ENCODE measurements at places on chromosomes 7 and 10. TPM values are rescaled to one million over a fixed set of nuclear protein-coding genes. Genes with fewer than 3 reads are reported as not detected.

GRCh38 chr7:131674131-131674530, 117.7 kb upstream of the PODXL start:
- H3K27ac ChIP-seq, result no peak overlapping the region
- no peak overlapping the region for H3K4me3 ChIP-seq
- DNase-seq, result no peak

- peaks cover 6% of the 10 kb centered on the region for H3K4me1 ChIP-seq
- H3K27ac ChIP-seq, result no peak overlapping the region
- peak; percentile 7 for DNase-seq
- H3K4me3 ChIP-seq, result no peak overlapping the region
Measured at GRCh38 chr7:148754912-148755311, 56.2 kb downstream of the CUL1 start.

DNA sequence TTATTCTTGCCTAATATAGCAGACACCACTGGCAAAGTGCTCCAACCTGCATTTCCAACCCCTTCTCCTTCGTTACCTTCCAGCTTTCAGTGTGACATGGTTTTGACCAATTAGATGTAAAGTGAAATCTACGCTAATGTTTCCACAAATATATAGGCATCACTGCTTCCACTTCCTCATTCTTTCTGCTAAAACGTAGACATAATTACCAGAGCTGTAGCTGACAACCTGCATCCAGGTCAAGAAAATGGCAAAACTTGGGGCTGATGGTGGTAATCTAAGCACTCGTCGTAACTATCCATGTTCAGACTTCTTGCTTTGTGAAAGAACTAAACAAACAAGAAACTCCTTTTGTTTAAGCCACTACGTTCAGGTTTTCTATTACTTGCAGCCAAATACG, 41.8 kb upstream of the COL1A2 start:
- no peaks in the 10 kb centered on the region for H3K36me3 ChIP-seq
- no peaks in the 10 kb centered on the region for H3K4me1 ChIP-seq
- H3K27me3 ChIP-seq, result peaks cover 9% of the 10 kb centered on the region
- no peak overlapping the region for H3K4me3 ChIP-seq
- DNase-seq, result no peak

GRCh38 chr7:115338016-115338415, 416.1 kb downstream of the MDFIC start:
- H3K4me1 ChIP-seq, result peaks cover 6% of the 10 kb centered on the region
- no peaks in the 10 kb centered on the region for H3K36me3 ChIP-seq
- H3K4me3 ChIP-seq, result no peak overlapping the region
- H3K27ac ChIP-seq, result no peak overlapping the region
- DNase-seq, result no peak

GRCh38 chr10:127398971-127399365, 150.1 kb upstream of the NPS start:
- no peak overlapping the region for H3K27ac ChIP-seq
- no peak for DNase-seq
- no peaks in the 10 kb centered on the region for H3K27me3 ChIP-seq
- H3K4me1 ChIP-seq, result no peaks in the 10 kb centered on the region
- H3K4me3 ChIP-seq, result no peak overlapping the region

- no peak overlapping the region for H3K4me3 ChIP-seq
- no peak for DNase-seq
- H3K27ac ChIP-seq, result no peak overlapping the region
- H3K4me1 ChIP-seq, result no peaks in the 10 kb centered on the region
Measured at GRCh38 chr10:63005246-63005645, 127.9 kb upstream of the NRBF2 start.

GRCh38 chr7:27971171-27971812, 209.3 kb downstream of the JAZF1 start:
- peaks cover under 1% of the 10 kb centered on the region for H3K27me3 ChIP-seq
- no peak for DNase-seq
- peaks cover 19% of the 10 kb centered on the region for H3K4me1 ChIP-seq
- H3K27ac ChIP-seq, result no peak overlapping the region

DNA sequence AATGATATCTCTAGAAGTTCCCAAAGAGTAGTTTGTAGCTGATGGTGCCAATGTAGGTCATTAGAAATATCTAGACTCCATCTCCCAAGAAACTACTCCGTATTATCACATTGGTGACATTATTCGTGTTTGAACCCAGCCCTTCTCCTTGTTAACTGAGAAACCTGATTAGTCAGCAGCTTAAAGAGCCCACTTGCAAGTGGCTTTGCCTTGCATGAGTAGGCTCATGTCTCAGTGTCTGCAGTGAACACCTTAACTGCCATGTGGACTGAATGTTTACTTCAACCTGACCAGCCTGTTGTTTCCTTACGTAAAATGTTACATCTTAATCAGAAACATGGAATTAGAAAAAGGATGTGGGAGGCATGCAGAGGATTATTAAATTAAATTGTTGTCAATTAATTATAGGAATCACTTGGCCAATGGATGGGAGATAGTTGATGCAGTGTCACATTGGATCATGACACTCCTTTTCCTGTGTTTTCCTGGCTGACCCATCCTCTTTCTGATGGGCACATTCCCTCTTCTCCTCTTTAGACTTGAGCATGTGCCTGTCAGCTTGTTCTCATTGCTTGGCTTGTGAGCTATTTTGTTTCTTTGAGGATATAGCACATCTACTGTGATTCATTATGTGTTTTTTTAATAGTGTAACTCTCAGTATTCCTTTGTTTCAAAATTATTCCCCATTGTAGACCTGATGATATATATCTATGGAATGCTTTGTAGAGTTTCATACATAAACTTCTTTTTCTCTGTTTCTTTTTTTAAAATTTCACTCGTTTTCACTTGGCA, 18.0 kb downstream of the STARD3NL start:
- peaks cover 3% of the 10 kb centered on the region for H3K36me3 ChIP-seq
- H3K27me3 ChIP-seq, result no peaks in the 10 kb centered on the region
- H3K4me1 ChIP-seq, result peaks cover 26% of the 10 kb centered on the region
- no peak overlapping the region for H3K4me3 ChIP-seq
- H3K27ac ChIP-seq, result no peak overlapping the region

- peaks cover 13% of the 10 kb centered on the region for H3K4me1 ChIP-seq
- DNase-seq, result no peak
- no peaks in the 10 kb centered on the region for H3K27me3 ChIP-seq
- H3K36me3 ChIP-seq, result no peaks in the 10 kb centered on the region
- no peak overlapping the region for H3K27ac ChIP-seq
Measured at GRCh38 chr7:36198854-36199266, 45.8 kb downstream of the EEPD1 start.

DNA sequence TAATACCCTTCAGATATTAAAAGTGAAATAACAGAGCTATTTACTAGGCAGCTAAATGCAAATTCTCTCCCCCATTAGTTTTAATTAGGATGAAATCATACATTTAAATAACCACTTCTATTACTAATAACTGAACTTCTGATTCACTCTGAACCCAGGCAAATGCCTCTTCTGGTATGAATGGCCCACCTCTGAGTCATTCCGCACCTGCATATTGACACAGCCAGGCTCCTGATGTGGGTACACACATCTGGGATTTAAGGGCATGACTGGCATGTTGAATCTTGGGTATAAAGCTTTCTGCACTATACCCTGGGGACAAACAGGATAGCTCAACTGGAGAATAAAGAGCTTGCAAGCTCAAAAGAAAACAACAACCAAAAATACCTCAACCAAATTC, 140.9 kb downstream of the AUTS2 start:
- DNase-seq, result peak; percentile 66
- H3K27me3 ChIP-seq, result peaks cover 5% of the 10 kb centered on the region
- H3K27ac ChIP-seq, result no peak overlapping the region
- H3K4me1 ChIP-seq, result peaks cover 16% of the 10 kb centered on the region

- no peaks in the 10 kb centered on the region for H3K27me3 ChIP-seq
- peak overlapping the region; percentile 97 for H3K27ac ChIP-seq
- peaks cover 73% of the 10 kb centered on the region for H3K36me3 ChIP-seq
- peaks cover 93% of the 10 kb centered on the region for H3K4me1 ChIP-seq
Measured at GRCh38 chr7:130913639-130914553, 179.9 kb upstream of the KLF14 start.

GRCh38 chr10:52261362-52261761, 52.7 kb upstream of the DKK1 start:
- no peaks in the 10 kb centered on the region for H3K4me1 ChIP-seq
- no peak overlapping the region for H3K27ac ChIP-seq
- H3K4me3 ChIP-seq, result no peak overlapping the region

- H3K27me3 ChIP-seq, result no peaks in the 10 kb centered on the region
- no peak overlapping the region for H3K4me3 ChIP-seq
- H3K36me3 ChIP-seq, result no peaks in the 10 kb centered on the region
Measured at GRCh38 chr7:138618933-138619332, 82.2 kb downstream of the SVOPL start.

GIMAP4 gene
- 193 TPM for total RNA-seq

HHEX gene
- total RNA-seq, result not detected

NKX2-3 gene
- total RNA-seq, result not detected

NEBL gene
- total RNA-seq, result 0.10 TPM

SLC26A5 gene
- total RNA-seq, result not detected

PAX4 gene
- not detected for total RNA-seq

RGR gene
- not detected for total RNA-seq

Measured in activated naive CD4-positive, alpha-beta T cell treated with anti-CD3 and anti-CD28 coated beads for 36 hours (primary cell).